NCI-H1105 (cell line): ENCODE measurements at places on chromosomes 1 and 21.

GRCh38 chr1:13536571-13536970 is 22.8 kb upstream of the LRRC38 start:
- DNase-seq = no peak

GRCh38 chr21:45875416-45875760 is 106.2 kb upstream of the COL6A1 start:
- DNase-seq = no peak

- DNase-seq = no peak
These were observed 24.2 kb upstream of the EYA3 start for GRCh38 chr1:28112388-28113241.

DNA sequence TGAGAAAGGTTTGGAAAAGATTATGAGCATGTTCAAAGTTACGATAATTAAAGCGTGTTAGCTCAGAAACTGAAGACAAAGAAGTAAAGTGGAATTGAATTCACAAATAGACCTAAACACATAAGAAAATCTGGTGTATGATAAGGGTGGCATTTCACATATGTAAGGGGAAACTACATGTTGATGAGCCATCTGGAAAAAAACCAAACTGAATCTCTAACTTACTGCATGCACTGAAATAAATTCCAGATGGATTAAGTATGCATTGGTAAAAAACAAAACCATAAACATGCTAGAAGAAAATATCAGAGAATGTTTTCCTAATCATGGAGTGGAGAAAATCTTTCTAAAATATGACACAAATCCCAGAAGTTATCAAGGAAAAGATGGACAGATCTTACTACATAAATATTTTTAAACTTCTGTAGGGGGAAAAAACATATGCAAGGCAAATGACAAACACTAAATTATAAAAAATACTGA is 34.0 kb upstream of the CTPS1 start:
- no peak for DNase-seq

- DNase-seq = no peak
These were observed 20.6 kb upstream of the NPL start for GRCh38 chr1:182768963-182769362.

GRCh38 chr1:160567858-160568682 is 11.2 kb downstream of the CD84 start:
- DNase-seq = no peak

DNA sequence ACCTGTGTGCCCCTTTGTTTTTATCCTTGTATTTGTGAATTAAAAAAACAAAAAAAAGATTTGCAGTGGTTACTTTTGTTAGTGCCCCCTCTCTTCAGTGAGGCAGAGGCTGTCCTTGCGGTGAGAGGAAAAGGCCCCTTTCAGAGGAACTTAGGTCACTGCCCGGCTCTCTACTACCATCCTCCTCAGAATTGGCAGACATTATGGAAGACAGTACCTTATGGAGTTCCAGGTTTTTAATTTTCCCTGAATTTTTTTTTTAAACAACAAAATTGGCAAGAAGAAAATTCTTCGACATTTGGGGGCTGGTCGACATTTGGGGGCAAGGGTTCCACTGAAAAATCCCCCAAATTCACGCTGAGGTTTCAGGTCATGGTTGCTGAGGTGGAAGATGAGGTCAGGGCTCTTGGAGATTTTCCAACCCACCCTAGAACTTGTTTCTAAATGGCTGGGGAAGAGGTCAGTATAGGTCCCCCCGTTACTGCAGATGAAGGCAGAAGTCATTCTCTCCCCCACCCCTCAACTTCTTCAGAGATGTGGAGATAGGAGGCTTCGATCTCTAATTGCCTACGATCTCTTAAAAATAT is 5.3 kb downstream of the RXFP4 start:
- no peak for DNase-seq

DNA sequence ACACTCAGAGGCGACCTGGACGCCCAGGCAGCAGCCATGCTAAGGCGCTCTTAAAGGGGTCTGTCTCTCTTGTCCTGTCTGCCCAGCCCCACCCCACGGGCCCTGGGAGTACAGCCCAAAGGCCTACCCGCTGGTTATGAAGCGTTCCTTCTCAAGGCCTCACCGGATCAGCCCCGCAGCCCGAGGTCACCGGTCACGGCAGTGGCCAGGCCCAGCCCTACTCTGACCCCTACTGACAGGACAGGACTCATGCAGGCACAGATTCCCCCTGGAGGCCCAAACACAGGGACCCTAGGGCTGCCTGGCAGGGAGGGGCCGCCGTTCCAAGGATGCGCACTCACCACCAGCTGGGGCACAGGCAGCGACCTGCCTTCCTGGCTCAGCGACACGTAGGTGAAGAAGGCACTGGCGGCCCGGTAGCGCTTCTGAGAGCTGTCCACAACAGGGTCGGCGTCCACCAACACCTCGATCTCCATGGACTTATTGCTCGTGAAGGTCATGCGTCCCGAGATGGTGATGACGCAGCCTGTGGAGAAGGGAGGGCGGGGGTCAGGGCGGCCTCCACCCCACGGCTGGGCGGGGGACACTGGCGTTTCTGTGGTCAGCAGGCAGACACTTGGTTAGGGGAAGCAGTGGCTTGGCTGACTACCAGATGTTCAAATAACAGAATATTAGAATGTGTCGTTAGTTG is 20.0 kb upstream of the GPR153 start:
- no peak for DNase-seq

- no peak for DNase-seq
These were observed 12.1 kb downstream of the LIN9 start for GRCh38 chr1:226296911-226297310.

DNA sequence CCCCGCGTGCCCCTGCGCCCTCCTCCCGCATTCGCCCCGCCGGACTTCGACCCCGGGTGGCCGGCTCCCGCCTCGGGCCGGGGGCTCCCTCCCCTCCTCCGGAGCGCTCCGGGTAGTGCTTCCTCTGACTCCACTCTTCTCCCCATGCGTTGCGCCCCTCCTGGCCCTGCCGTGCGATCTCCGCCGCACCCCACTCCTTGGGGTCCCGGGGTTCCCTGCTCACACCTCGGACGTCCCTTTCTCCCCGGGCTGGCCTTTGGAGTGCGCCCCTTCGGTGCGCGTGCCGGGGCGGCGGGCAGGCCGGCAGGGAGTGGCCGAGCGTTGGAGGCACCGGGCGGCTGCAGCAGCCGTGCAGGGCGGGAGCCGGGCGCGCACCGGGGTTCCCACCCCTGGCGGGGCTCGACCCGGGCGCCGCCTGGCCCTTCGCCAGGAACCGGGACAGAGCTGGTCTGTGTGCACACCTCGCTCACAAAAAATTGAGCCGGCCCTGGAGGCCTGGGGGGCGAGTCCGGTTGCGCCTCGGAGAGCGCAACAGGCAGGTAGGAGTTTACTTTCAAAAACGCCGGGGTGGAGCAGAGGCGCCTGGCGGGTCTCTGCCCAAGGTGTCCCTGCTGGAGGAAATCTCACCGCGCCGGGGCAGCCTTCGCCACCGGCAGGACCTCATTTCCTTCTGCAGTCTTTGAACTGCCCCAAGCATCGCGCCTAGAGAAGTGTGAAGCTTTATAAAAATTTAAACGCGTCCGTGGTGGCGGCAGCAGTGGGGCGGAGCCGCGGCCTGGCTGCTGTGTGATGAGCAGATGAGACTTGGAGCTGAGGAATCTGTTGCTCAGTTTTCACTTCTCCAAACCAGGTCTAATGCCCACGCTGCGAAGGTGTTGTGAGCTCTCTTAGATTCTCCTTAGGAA is 650 bp downstream of the VANGL1 start:
- DNase-seq = peak; percentile 67

GRCh38 chr1:6028042-6028850 is 17.4 kb upstream of the KCNAB2 start:
- DNase-seq = no peak

DNA sequence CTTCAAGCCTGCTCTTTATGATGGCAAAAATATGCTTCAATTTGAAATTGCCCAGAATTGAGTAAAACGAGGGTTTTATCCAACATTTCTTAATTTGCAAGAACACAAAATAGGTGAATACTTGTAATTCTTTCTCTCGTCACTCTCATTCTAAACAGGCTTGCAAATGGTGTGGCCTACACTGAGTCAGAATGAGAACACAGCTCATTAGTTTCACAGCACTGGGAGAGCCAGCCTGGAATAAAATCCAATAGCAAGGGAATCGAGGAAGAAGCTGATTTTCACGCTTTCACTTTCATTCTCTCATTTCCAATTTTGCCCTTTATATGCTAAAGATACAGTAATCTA is 537.5 kb downstream of the LTN1 start:
- DNase-seq = no peak

DNA sequence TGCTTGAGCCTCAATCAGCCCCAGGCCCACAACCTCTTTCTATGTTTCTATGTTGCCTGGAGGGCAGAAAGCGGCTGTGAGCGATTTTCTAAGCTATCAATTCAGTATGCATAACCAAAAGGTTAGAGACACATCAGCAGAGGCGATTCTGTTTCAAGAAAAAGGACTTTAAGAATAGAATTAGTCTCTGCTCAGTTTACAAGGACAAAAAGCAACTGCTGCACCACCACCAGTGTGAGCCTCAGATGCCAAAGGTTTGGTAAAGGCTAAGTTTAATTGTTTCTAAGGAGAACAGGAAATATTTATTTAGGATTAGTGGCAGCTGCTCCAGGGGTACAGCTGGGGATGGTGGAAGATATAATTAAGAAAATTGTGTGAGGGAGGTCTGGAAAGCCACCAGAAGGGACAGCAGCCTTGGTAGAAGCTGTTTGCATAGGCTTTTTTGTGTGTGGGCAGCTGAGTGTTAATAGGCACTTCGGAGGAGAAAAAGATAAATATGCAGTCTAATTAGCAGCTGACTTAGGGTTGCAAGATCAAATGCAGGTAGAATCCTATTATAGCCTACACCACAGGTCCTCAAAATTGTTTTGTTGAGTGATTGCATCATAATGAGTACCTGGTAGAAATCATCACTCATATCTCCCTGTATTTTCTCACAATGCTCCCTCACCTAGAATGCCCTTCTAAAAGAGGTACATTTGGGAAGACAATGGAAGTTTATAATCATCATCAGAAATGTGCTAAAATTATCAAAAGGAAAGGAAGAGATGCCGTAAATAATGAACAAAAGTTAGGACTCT is 35.8 kb downstream of the ZC3H11B start:
- DNase-seq = peak; percentile 76

- peak; percentile 89 for DNase-seq
These were observed 29.6 kb upstream of the RNF187 start for GRCh38 chr1:228457396-228458176.

DNA sequence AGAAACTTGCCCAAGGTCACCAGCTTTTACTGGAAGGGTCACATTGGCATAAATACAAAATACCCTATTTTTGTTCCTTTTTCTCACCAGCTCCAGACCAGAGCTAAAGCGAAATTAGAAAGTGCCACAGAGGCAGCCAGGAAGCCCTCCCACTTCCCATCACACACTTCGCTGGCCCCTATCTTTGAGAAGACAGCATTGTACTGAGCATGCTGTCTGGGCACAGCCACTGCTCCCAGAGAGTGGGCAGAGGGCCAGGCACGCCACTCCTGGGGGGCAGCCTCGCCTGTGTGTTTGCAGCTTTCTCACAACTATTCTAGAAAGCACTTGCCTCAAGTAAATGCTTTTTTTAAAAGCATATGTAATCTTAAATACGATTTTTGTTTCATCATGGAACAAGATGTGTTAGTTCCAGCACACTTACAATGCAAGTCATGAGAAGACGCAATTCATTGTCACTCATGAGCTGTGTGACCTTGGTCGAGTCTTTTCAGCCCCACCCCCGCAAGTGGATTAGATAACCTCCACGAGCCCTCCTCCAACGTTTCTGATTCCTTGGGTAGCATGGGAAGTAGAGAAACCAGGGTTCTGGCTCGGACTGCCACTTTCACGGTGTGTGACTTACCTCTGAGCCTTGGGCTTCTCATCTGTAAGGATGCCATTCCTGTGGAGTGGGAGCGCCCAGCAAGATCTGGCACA is 25.7 kb upstream of the EPHA8 start:
- DNase-seq = no peak

DNA sequence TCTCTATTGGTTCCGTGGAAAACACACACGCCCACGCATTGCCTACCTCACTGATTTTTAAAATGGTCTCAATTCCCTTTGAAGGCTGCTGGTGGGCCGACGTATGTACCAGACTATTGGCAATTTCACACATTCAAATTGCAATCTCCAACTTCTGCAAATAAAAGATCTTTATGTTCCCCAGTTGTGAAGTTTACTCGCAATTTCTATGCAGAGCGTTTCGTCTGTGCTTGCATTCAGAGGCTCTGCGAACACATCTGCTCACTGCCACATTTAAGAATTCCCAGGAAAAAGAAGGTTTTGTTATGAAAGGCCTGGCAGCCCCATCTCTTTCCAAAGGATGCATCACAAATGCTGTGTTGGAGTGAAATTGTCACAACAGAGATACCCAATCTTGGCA is 288.0 kb upstream of the KAZN start:
- no peak for DNase-seq

- no peak for DNase-seq
These were observed 195.1 kb downstream of the HHAT start for GRCh38 chr1:210523830-210524229.

DNA sequence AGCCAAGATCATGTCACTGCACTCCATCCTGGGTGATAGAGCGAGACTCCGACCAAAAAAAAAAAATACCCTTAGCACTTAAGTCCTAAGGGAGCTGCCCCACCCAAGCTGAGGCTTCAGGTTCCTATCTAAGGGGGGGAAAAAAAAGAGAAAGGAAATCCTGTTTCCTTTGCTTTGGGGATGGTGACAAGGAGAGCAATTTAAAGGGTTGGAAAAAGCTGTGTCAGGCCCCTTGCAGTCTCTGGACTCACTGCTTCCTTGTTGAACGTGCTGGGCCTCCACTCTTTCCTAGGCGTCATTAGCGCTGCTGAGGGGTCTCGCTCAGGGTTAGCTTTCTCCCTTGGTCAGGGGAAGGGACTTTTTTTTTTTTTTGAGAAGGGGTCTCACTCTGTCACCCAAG is 18.1 kb downstream of the PRCC start:
- no peak for DNase-seq

- DNase-seq = no peak
These were observed 129.8 kb upstream of the CHODL start for GRCh38 chr21:18114810-18115209.

DNA sequence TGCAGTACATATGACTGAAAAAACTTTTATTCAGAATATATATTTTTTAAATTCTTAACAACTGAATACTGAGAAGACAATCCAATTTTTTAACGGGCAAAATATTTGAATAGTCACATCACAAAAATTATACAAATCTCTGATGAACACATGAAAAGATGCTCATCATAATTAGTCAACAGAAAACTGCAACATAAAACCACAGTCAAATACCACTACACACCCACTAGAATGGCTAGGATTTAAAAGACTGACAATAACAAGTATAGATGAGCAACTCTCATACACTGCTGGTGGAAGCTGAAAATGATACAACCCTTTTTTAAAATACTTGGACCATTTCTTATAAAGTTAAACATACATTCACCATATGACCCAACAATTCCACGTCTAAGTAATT is 87.7 kb upstream of the TNFSF4 start:
- no peak for DNase-seq
